ENCODE measurements at places on chromosomes 13 and 19.

DNA sequence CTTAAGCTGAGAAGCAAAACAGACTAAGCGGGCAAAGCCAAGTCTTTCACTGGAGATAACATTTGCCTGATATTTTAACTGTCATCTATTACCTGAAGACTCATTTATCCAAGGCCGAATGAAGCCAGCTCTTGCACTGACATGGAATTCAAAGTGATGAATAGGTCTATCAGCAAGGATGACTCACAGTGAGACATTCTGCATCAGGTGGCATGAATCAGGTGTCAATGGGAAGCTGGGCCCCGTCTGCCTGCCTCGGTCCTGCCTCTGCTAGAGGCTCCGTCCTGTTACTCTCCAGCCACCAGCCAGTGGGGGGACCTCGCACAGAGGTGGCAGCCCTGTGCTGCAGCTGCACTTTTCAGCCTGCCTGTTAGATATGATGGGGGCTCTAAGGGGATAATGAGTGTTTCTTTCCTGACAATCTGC, 23.5 kb downstream of the STARD13 start:
- DNase-seq: peak; percentile 19

DNA sequence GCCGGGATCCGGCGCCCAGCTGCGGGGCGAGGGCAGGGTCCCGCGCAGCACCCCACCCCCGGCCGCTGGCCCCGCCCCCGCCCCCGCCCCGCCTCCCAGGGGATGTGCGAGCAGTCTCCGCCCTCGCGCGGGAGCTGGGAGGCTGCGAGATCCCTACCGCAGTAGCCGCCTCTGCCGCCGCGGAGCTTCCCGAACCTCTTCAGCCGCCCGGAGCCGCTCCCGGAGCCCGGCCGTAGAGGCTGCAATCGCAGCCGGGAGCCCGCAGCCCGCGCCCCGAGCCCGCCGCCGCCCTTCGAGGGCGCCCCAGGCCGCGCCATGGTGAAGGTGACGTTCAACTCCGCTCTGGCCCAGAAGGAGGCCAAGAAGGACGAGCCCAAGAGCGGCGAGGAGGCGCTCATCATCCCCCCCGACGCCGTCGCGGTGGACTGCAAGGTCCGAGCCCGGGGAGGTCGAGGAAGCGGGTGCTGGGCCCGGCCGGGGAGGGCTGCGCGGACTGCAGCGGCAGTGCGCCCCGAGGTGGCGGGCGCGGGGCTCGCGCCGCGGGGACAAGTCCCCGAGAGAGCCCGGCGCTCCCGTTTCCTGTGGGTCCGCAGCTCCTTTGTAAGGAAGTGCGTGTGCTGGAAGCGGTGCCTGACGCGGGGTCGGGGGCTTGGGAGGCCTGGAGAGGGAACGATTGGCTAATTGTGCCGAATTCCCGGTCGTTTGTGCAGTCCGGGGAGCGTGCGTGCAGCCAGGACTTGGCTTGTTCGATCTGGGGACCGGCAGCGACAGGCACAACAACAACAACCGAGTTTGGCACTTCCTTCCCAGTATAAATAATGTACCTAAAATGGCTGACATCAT, at the start of gene ITM2B:
Gene ITM2B (plus strand): TSS at position 161 of the 843 bp plus-strand sequence. CDS start 155 bp downstream, at position 316.
- DNase-seq: peak; percentile 91

GRCh38 chr19:56108447-56109195, 12.5 kb downstream of the ZNF787 start:
- no peak for DNase-seq

DNA sequence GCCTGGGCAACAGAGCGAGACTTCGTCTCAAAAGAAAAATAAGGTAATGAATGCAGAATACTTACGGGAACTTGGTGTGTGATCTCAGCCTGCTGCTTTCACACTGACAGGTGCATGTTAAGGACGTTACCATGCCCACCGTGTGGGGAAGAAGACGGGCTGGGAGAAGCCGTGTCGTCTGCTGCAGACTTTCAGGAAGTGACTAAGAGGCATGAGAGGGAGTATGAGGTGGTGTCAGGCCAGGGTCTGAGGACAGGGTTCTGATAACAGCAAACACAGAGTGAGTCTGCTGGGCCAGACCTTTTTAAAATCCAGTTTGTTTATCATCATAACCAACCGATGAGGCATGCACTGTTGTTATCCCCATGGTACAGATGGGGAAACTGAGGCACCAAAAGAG, 13.6 kb upstream of the GALP start:
- no peak for DNase-seq

- DNase-seq: no peak
Measured at GRCh38 chr19:10946958-10947657, 13.7 kb upstream of the SMARCA4 start.

DNA sequence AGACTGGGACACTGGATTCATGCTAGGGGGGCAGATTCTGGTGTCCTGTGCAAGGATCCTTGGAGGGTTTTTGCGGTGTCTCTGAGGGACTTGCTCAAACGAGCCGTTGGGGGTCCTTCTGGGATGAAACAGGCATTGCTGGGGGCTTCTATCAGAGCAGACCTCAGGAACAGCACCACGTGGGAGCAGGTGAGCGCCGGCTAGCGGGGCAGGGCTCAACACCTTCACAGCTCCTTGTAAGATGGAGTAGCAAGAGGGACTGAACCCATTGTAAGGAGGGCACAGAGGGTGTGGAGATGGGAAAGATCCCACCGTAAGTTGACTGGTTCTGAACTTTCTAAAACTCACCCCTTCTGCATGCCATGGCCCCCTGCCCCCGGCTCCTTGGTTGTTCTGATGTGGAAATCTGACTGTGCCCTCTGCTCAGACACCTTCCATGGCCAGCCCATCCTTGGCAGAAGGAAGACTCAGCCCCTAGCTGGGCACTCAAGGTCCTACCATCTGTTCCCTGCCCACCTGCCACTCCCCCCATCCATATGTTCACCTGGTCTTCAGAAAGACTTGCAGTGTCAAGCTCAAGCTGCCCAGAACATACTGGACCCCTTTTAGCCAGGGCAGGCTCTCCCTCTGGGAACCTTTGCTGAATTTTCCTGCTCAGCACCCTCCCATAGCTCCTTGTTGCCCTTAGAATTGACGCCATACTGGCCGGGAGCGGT, 1.2 kb downstream of the SLC27A1 start:
- no peak for DNase-seq

- no peak for DNase-seq
Measured at GRCh38 chr13:68078874-68079273, 848.7 kb upstream of the PCDH9 start.

GRCh38 chr13:93984876-93985275, 494.6 kb downstream of the DCT start:
- DNase-seq: peak; percentile 45

DNA sequence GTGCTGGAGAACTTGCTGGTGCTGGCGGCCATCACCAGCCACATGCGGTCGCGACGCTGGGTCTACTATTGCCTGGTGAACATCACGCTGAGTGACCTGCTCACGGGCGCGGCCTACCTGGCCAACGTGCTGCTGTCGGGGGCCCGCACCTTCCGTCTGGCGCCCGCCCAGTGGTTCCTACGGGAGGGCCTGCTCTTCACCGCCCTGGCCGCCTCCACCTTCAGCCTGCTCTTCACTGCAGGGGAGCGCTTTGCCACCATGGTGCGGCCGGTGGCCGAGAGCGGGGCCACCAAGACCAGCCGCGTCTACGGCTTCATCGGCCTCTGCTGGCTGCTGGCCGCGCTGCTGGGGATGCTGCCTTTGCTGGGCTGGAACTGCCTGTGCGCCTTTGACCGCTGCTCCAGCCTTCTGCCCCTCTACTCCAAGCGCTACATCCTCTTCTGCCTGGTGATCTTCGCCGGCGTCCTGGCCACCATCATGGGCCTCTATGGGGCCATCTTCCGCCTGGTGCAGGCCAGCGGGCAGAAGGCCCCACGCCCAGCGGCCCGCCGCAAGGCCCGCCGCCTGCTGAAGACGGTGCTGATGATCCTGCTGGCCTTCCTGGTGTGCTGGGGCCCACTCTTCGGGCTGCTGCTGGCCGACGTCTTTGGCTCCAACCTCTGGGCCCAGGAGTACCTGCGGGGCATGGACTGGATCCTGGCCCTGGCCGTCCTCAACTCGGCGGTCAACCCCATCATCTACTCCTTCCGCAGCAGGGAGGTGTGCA, 587 bp downstream of the S1PR4 start:
- no peak for DNase-seq

GRCh38 chr13:73991384-73991783, 142.8 kb downstream of the KLF12 start:
- no peak for DNase-seq

All from iPS-NIHi11 (cell line).